ENCODE measurements at places on chromosomes 2 and 18.

DNA sequence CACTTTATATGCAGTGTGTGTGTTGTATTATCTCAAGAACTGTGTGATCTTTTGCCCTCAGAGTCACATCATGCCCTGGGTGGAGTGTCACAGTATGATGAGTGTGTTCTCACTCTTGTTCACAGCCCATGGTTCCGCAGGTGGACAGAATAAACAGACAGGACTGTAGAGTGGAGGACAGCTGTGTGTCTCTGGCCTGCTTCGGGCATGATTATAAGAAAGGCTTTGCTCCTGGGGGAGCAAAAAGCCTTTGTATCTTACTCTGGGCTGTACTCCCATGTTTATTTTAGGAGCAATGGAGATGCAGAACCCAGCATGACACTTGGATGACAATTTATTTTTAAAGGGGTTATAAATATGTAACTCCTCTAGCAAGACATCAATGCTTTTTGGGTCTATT is 371.7 kb upstream of the MEX3C start:
- no peak for DNase-seq

- DNase-seq = no peak
Measured at GRCh38 chr2:106649306-106649705, 162.1 kb downstream of the CD8B2 start.

DNA sequence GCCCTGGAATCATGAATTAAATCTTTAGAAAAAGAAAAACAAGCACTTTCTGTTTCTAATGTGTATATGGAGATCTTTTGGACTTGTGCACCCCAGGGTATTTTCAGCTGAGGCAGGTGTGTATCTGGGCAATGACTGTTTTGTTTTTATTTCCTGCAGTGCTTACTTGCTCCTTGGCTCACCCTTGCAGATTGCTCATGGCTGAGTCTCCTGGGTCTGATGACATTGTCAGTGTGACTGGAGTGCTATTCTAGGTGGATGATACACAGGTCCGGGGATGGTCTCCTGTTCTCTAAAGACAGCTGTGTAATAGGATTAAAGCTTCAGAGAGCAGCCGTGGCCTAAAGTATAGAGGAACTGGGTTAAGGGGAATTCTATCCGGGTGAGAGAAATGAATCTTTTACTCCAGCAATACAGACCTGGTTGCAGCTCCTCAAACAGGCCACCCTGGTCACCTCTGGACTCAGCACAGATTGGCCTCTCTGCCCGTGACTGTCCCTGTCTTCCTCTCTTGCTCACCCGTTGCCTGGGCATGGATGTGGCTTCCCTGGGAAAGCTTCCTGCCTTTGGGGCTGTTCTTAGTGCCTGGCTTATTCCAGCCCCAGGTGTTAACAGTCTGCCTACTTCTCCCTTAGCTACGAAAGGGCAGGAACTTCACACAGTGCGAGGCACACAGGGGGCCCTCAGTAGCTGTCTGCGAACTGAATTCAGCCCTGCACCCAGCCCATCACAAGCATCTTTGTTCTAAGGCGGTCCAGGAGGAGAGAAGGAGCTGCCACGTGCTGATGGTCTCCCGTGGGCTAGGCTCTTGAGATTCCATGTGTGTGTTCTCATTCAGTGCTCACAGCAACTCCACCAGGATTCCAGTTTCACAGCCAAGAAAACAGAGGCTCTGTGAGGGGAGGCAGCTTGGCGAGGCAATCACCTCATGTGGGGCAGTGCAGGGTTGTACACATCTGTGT is 84.3 kb downstream of the ACOXL start:
- no peak for DNase-seq

- no peak for DNase-seq
Measured at GRCh38 chr2:211161236-211161635, 604.8 kb downstream of the CPS1 start.

DNA sequence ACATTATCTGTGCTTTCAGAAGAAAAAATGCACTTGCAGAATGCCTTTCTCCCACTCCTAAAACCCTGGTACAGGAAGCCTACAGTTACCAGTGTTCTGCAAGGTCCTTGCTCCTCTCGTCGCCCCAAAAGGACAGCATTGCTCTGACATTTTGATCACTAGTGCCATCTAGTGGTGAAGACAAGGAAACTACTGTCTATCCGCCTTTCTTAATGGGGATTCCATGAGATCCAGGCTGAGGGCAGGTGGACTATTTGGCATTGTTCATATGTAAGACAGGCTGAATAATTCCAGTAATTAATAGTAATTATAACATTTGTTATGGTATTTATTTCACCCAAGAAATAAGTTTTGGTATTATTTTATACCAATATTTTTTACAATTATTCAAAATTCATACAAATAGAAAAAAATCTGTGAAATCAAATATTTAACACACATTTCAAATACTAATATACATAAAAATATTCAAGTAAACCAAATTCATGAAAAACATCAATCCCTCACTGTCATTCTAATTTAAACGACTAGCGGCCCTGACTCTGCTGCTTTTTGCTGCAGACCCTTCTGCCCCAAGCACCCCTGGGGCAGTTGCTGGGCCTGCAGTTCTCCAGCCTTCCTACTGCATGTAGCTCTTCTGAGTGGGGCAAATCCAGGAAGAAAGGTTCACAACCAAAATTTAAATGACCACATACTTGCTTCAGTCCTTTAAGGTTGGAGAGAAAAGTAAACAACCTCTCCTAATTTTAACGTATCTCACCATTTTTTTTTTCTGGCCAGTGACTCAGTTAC is 19.0 kb downstream of the TPGS2 start:
- DNase-seq = peak; percentile 74

DNA sequence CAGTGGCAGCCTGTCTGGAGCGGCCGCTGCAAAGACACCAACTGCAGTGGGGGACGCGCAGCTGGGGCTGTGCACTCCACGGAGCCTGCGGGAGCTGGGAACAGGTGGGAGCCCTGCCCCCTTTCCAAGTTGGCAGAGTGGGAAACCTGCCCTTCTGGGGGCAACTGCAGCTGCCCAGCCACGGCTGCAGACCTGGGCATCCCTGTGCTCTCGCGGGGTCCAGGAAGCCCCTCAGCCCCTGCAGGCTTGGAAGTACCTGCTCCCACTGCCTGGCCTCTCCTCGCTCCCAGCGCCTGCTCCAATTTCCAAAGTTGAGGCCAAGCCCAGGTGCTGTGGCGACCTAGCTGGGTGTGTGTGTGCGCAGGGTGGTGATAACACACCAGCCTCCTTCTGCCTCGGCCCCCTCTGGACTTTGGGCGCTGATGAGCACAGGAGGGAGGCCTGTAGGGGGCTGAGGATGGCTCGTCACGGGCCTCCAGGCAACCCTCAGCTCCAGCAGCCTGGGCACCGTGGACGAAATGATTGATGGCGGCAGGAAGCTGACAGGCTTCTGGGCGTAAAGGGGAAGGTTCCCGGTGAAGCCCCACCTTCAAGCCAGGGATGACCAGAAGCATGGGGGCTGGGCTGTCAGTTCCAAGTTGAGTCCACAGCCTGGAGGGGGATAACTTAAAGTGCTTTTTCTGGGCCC is 76.9 kb downstream of the PTPN4 start:
- DNase-seq = no peak

GRCh38 chr18:63788447-63789096 is 13.4 kb downstream of the SERPINB7 start:
- no peak for DNase-seq

DNA sequence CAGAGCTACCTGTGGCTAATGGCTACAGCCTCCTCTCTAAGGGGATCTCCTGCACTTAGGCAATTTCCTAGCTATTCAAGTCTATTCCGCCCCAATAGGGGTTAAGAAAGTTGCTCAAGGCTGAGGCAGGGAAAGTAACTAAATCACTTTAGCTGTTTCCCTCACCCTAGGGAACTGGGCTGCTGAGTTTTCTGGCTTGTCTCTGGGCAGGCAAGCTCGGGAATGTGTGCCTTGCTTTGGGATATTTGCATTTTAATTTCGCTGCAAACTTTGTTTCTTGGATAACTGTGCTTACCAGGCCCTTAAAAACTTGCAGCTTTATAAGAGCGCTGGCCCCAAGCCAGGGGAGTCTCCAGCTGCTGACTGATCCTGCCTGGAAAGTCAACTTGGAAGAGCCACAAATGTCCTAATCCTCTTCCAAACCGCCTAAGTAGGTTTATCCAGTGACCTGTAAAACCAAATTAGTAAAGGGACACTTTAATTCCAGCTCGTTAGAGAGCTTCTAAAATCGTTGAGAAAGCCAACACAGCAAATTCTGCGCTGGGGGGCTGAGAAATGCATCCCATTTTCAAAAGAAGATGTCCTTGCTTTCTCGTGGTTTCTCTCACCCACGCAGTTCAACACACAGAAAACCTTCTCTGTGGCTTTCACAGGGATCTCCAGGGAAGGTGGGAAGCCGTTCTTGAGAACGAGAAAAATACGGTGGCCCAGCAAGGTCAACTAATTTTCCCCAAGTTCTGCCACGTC is 59.5 kb upstream of the SP3 start:
- DNase-seq = peak; percentile 13

GRCh38 chr18:61196750-61197149 is 136.5 kb upstream of the CDH20 start:
- no peak for DNase-seq

- no peak for DNase-seq
Measured at GRCh38 chr2:186603286-186603685, 13.4 kb downstream of the ITGAV start.

DNA sequence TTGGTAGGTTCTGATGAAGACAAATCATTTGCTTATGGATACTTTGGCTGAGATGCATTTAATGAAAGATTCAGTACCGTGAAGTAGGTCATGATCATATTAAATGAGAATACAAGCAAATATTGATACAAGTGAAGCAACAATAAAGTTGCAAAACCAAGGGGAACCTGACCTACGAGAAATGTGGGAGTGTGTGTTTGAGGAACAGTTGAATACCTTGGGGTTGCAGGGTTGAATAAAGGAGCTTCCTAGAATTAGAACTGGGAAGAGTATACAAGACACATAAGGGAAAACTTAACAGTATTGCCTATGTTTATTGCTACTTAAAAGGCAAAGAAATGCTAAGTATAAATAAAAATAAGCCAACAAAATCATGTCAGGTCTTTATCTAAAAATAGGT is 702.9 kb downstream of the ERBB4 start:
- no peak for DNase-seq

DNA sequence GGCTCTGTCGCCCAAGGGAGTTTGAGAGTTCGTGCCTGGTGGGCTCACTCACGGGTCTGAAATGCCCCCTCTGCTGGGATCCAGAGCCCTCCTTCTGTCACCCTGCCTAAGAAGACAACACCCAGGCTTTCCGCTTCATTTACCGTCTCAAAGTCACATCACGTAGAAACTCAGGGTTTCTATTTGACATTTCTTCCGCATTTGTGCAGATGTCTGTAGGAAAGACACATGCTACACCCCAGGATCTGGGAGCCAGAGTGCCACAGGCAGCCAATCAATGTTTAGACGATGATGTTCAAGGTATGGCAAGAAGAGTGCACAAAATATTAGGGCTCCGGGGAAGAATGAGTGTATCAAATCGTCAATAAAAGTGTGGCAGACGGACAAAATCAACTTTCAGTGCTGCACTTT is 24.4 kb upstream of the ACKR3 start:
- DNase-seq = no peak
